ENCODE measurements at places on chromosomes 6 and 20.

DNA sequence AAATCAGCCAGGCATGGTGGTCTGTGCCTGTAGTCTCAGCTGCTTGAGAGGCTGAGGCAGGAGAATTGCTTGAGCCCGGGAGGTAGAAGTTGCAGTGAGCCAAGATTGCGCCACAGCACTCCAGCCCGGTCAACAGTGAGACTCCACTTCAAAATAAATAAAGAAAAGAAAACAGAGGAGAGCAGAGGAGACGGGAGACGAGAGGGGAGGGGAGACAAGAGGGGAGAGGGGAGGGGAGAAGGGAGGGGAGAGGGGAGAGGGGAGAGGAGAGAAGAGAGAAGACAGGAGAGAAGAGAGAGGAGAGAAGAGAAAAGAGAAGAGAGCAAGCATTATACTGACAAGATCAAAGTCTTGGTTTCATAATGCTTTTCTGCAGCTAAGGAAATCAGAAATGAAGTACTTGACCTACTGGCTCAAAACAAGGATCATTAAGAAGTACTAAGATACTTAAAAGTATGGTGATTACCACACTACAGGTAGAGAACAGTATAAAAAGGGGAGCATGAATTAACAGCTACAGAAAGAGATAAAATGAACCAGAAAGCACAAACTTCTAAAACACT lies 30.5 kb downstream of the FAM8A1 start:
- no peak for DNase-seq

DNA sequence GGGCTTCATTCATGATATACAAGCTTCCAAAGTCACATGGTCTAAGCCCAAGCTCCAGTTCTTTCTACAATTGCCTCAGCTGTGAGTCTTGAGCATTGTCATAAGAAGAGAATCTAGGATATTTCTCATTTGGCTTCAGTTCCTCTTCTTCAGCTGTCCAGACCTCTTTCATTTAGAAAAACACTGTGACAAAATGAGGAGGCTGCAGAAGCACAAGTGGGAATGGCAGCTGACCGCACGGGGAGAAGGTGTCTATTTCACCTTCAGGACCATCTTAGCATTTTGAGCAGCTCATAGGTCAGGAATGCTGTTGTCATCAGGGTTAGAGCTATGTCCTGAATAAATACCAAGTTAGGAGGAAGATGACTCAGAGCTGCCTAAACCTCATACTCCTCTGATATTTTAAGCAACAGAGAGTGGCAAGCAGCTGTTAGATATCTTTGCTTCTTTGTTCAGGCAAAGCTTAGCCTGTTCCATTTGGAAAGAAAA lies 390.1 kb upstream of the CITED2 start:
- DNase-seq = no peak

GRCh38 chr6:163793011-163793983 lies 378.8 kb downstream of the QKI start:
- no peak for DNase-seq

- no peak for DNase-seq
These were observed 102.7 kb upstream of the QKI start for GRCh38 chr6:163311830-163312229.

DNA sequence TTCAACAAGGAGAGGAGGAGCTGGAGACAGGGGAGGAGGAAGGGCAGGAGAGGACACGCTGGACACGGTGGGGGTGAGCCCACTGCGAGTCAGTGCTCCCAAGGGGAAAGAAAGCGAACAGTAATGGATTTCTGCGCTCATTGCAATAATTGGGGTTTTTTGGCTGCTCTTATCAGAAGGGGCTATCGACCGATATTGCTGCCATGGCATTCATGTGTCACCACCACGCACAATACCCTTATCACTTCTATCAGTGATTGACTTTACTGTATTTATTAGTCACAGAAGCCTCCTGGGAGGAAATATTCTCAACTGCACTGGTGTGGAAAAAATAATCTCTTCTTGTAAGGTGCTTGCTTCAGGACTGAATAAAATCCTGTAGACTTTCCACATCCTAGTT lies 55.8 kb downstream of the CEP43 start:
- no peak for DNase-seq

DNA sequence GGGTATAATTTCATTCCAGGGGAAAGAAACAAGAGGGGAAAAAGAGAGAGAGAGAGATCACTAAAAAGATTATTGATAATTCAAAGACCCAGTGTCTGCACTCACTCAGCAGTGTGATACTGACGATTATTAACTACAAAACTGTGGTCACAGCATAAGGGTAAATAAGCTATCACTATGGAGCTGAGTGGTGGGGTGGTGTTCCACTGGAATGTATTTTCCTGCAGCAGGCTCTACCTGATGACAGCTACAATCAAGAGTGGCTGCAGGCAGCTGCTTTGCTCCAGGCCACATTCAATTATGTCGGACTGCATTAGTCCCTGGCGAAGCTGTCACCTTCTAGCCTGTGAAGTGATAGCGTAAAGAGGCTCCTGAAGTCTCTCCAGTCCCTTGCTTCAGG lies 122.2 kb upstream of the TFAP2D start:
- no peak for DNase-seq

DNA sequence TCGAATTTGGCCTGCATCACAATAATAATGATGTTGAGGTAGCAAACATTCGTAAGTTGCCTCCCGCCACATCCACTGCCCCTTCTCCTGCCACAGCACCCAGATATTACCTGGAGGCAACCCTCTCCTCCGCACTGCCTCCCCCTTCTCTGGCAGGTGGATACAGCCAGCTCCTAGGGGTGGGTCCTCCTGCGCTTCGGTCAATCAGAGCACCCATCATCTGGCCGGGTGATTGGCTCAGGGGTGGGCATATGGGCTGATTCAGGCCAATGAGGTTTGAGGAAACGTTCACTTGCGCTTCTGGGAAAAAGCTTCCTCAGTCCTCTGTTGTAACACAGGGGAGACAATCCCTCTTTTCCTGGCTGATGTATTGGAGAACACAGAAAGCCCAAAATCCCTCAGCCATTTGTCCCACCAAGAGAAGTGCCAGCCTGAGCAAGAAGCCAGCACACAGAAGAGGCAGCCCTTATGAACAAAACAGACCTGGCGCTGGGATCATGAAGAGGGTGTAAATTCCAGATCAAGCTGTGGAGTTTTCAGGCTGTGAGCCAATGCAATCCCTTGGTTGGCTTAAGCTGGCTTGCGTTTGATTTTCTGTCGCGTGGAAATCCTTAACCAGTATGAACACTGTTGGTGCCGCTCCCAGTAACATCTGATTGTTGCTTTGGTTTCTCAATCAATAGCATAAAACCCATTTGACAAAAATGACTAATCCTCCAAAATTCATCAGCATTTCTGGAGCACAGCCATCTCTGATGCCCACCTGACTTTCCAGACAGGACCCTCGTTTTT lies 82.2 kb downstream of the PRDM1 start:
- peak; percentile 54 for DNase-seq

DNA sequence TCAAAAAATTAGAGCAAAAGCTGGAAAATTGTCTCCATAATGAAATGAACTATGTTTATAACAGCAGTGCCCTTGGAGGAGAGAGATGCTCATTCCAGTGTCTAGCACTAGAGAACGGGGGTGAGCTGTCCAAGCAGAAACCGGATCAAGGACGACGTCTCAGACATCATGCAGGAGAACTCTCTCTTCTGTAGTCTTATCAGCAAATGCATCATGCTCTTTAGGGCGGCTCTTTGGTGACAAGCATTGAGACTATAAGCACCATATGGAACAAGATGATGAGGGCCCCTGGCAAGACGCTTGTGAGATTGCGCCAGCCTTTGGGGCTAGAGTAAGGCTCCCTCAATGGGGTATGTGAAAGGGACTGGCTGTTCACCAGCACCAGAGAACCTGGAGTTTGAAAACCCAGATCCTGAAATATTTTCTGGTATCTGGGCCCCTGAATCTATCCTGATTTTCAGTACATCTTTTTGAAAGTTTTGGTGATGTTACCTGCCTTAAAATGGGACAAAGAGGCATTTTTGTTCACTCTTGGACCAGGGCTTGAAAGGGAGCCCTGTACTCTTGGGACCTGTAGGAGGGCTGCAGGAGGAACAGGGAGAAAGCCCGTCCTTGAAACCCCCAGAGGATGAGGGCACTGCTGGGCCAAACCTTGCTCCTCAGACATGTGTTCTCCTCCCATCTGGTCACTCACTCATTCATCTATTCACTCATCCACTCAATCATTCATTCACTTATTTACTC lies 127.6 kb downstream of the TTLL2 start:
- DNase-seq = no peak

DNA sequence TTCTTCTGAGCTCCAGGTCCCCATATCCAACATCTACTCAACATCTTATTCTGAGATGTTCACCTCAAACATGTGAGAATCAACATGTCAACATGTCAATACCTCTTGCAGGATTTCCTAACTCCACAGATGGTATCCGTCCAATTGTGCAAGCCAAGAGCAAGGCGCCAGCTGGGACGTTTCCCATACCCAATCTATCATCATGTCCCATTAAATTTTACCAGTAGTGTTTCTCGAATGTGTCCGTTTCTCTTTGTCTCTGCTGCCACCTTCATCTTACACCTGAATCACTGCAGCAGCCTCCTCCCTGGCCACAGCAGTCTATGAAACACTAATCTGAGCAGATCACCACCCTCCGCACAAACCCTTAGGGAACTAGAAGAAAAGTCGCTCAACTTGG lies 78.0 kb upstream of the RPS6KA2 start:
- DNase-seq = no peak

DNA sequence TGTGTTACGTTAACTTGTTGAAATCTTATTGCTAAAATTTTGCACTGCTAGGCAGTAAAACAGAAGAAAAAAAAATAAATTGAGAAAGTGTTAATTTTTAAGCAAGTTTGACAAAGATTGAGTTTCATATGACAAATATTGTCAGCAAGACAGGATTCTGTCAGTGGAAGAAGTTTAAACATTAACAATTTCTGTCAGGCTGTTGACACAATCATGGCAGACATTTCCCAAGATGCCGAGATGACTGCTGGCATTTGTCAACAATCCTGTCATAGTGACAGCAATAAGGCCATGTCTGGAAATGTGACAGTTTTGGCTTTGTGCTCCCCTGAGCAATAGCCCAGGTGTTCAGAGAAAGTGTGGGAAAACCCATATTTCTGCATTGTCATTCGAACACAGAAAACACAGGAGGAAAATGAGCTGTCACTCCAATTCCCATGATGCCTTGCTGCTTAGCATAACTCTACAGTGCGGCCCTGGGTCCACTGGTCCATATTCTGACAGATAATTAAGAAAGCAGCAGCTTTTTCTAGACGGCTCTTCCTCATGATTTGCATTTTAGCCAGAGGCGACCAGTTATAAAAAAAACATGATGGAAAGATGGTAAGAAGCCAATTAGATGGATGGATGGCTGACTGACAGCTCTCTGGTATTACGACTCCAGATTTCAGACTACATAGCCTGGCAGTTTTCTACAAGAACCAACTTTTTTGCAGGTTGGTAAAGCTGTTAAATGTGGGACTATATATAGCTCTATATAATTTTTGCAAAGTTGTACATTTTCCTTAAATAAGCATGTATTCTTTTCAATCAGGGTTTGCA lies 43.6 kb upstream of the DEFB112 start:
- DNase-seq = no peak

DNA sequence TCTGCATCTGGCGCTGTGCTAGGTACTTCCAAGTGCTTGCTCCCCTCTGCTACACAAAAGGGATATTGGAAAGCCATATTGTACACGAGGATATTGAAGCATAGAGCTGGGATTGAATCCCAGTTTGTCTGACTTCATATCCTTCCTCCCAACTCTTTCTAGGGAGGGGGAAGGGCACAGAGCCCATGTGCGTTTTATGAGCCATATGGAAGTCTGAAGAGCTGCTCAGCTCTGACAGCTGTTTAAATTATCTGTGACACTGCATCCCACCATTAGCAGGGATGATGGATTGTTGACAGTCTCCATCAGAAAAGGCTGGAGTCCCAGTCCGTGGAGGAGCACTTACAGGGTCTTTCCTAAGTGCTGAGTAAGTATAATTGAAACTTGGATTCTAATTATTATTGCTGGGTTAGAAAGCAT lies 18.4 kb downstream of the TIAM2 start:
- DNase-seq = no peak

GRCh38 chr6:38959138-38959537 lies 89.4 kb upstream of the GLP1R start:
- DNase-seq = no peak

DNA sequence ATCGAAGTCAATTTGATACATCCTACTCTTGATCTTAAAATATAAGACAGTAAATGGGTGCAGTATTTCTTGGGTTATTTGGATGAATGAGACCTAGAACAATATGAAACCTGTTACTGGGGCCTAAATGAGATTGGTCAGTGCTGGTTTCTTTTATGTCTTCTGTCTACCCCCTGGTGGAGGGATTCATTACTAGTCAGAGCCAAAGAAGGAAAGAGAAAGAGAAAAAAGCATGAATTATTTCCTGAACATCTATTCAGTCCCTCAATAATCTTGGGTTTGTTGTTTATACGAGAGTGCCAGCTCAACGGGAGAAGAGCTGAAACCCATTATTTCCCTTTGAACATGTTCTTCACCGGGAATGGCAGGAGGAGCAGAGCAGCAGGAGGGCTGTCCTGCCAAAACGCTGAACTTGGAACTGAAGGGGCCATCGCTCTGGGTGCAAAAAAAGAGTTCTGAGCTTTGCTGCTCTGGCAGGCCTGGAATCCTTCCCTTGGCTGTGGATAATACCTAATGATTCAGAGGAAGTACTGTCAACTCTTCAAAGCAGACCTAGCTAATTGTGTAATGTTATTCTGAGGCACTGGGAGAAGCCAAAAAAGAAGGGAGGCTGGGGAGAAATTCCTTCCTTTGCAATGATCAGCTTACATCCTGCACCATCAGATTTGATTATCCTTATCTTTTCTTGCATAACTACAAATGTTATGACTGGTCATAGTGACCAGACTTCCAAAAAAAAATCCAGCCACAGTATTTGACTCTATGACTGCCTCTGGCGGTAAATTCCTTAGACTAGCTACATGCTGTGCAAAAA lies 72.0 kb downstream of the BLOC1S5 start:
- peak; percentile 30 for DNase-seq

DNA sequence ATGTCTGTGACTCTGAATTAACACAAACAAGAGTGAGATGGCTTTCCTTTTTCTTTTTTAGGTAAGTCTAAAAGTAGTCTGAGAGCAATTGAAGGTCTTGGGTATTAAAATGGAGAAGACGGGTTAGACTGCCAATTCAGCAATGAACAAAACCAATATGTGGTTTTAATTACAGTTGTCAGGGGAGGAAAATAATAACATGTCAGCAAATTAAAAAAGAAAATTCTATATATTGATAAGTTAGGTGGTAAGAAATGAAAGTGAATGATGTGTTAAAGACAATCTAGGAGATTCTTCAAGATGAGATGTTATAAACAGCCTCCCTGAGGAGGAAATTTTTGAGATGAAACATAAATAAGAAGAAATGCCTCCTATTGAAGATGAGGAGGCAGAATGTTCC lies 150.6 kb upstream of the HSF2 start:
- no peak for DNase-seq

DNA sequence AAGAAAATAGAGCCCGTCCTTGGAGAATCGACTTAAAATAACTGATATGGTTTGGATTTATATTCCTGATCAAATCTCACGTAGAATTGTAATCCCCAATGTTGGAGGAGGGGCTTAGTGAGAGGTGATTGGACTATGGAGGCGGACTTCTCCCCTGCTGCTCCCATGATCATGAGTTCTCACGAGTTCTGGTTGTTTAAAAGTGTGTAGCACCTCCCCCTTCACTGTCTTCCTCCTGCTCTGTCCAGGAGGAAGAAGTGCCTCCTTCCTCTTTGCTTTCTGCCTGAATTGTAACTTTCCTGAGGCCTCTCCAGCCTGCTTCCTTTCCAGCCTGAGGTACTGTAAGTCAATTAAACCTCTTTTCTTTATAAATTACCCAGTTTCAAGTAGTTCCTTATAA lies 529.2 kb downstream of the HAO1 start:
- DNase-seq = no peak

Data from NCI-H2029 treated with DMSO at 0.1 percent for 48 hours (cell line).